ENCODE measurements at places on chromosomes 4 and X. TPM values are rescaled to one million over a fixed set of nuclear protein-coding genes. Genes with fewer than 3 reads are reported as not detected.

The ARMCX6 gene
- total RNA-seq = 41.0 TPM

The GAGE1 gene
- total RNA-seq = not detected

The RAB41 gene
- not detected for total RNA-seq

The PPEF1 gene
- total RNA-seq = under 0.01 TPM

The LRIT3 gene
- not detected for total RNA-seq

The CTPS2 gene
- 8.9 TPM for total RNA-seq

The USP53 gene
- 53.0 TPM for total RNA-seq

The SPANXA1 gene
- total RNA-seq = not detected

The INTS6L gene
- 2.5 TPM for total RNA-seq

The CNKSR2 gene
- total RNA-seq = 2.9 TPM

The ZCCHC18 gene
- 0.26 TPM for total RNA-seq

The GLOD5 gene
- total RNA-seq = not detected

The TSPAN7 gene
- 0.19 TPM for total RNA-seq

Data from aortic smooth muscle cell (primary cell).